Ascending aorta (tissue), 2 donors: ENCODE measurements at places on chromosomes 1 and 21. TPM values are rescaled to one million over a fixed set of nuclear protein-coding genes. Genes with fewer than 3 reads are reported as not detected.
A peak's percentile ranks its signal among the peaks of the same experiment; 100 is the strongest.

- peaks cover 4% of the 10 kb centered on the region for H3K4me1 ChIP-seq
- no peak overlapping the region for H3K4me3 ChIP-seq
- no peak overlapping the region for H3K27ac ChIP-seq
- DNase-seq: no peak
- no peaks in the 10 kb centered on the region for H3K27me3 ChIP-seq
Observed at GRCh38 chr1:100535264-100535663, 2.7 kb upstream of the GPR88 start.

DNA sequence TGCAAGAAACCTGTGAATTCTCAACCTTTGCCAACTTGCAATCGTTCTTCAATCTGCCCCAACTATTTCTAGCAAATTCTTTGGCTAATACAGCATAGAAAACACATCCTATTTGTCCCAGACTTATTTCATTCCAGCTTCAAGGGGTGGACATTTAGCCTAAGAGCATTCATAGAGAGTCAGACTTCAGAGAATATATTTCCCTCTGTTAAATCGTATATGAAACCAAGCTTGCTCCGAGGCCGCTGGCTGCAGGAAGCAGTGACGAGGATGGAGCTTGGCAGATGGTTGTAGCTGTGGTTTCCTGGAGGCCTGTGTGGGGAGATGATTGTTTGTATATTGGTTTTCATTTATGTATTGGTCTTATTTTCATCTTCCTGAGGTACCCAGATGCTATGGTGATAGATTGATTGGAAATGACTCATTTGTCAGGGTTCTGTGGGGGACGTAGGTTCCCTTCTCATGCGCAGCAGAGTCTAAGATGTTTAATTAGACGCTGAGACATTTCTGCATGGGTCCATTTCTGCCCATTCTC, 26.1 kb downstream of the MAN1C1 start:
- H3K4me1 ChIP-seq: peaks cover 18% of the 10 kb centered on the region
- no peaks in the 10 kb centered on the region for H3K27me3 ChIP-seq
- DNase-seq: peak; percentile 13
- no peak overlapping the region for H3K4me3 ChIP-seq

- no peaks in the 10 kb centered on the region for H3K27me3 ChIP-seq
- H3K4me1 ChIP-seq: peaks cover 4% of the 10 kb centered on the region
- no peak for DNase-seq
- no peak overlapping the region for H3K27ac ChIP-seq
- no peaks in the 10 kb centered on the region for H3K36me3 ChIP-seq
Observed at GRCh38 chr1:171506525-171507304, 21.4 kb downstream of the PRRC2C start.

GRCh38 chr1:24360681-24361080, 41.5 kb downstream of the GRHL3 start:
- no peak overlapping the region for H3K4me3 ChIP-seq
- H3K27ac ChIP-seq: no peak overlapping the region
- no peaks in the 10 kb centered on the region for H3K4me1 ChIP-seq
- no peak for DNase-seq

DNA sequence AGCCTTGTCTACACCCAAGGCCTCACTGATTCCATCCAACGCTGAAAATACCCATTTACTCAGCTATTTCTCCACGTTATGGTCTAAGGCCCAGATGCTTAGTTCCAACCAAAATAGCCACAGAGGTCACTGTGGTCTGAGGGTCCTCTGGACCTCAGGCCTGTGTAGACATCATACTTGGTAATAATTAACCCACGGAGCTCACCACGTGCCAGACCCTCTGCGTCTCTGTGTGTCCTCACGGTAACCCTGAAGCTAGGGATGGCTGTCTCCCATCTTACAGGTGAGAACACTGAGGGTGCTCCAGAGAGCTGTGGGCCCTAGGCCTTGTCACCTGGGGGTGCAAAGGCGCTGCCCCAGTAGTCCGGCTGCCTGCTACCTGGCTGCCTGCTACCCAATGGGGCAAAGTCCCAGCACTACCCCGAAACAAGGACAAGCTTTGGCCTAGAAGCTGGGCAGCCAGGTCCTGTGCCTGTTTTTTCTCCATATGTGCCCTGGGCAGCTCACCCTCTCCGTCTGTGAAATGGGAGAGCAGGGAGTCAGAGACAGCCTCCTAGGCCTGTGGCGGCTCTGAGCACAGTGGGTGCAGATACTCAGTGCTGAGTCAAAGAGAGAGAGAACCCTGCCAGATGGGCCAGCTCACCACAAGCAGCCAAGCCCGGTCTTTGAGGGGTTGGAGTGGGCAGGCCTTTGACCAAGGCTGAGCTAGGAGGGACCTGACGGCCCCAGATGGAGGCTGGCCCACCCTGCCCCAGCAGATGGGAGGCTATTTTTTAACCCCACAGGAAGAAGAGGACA, 17.0 kb upstream of the RUNX3 start:
- no peaks in the 10 kb centered on the region for H3K36me3 ChIP-seq
- H3K4me3 ChIP-seq: no peak overlapping the region
- H3K4me1 ChIP-seq: no peaks in the 10 kb centered on the region

The FMO4 gene
- total RNA-seq: 30.1 TPM

The FAM43B gene
- 0.75 TPM for total RNA-seq
